Temporal lobe (tissue), 4 donors: ENCODE measurements at places on chromosomes 16 and 17. TPM values are rescaled to one million over a fixed set of nuclear protein-coding genes. Genes with fewer than 3 reads are reported as not detected.

The CLDN7 gene
- 0.49 TPM for total RNA-seq

The FAM20A gene
- total RNA-seq, result 4.7 TPM

The KPNA2 gene
- total RNA-seq, result 28.3 TPM

The CBLN1 gene
- total RNA-seq, result 9.3 TPM

The ALDH3A1 gene
- total RNA-seq, result 0.49 TPM

The WWP2 gene
- 21.1 TPM for total RNA-seq

The EFNB3 gene
- total RNA-seq, result 24.3 TPM

The SLX4 gene
- total RNA-seq, result 8.6 TPM

The RGS9 gene
- total RNA-seq, result 13.8 TPM

The SUPT4H1 gene
- 31.7 TPM for total RNA-seq

The CCL17 gene
- total RNA-seq, result not detected

The MYADML2 gene
- total RNA-seq, result not detected

The DRG2 gene
- 11.3 TPM for total RNA-seq

The ODAD4 gene
- total RNA-seq, result 1.7 TPM

The DRC7 gene
- total RNA-seq, result 0.74 TPM

The LPO gene
- under 0.01 TPM for total RNA-seq

The TBC1D3H gene
- not detected for total RNA-seq

The TMEM92 gene
- total RNA-seq, result not detected

The HOXB8 gene
- total RNA-seq, result 0.98 TPM
